ENCODE measurements at places on chromosomes 7 and 10.

DNA sequence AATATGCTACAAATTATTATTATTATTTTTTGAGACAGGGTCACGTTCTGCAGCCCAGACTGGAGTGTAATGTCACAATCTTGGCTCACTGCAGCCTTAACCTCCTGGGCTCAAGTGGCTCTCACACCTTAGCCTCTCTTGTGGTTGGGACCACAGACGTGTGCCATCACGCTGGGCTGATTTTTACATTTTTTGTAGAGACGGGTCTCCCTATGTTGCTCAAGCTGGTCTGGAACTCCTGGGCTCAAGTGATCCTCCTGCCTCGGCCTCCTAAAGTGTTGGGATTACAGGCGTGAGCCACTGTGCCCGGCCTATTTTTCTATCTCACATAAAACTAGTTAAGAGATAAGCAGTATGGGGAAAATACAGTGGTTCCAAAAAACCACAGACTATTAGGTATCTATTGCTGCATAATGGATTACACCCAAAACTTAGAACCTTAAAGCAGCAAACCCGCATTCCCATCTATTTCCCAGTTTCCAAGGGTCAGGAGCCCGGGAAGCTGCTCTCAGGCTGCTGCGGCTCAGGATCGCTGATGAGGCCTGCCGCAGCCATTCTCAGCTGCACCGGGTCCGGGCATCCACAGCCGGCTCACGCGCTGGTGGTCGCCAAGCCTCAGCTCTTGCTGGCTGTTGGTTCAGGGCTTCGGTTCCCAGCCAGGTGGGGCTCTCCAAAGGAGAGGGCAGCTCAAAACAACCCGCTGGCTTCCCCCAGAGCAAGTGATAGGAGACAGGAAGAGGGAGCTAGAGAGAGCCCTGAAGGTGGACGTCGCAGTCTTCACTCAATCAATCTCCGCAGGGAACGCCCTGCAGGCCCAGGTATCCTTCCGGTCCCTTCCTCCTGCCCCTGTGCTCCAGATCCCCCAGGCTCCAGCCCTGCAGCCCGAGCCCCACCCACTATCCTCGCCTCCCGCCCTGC is 128.2 kb downstream of the UBE2H start:
- DNase-seq, result no peak

GRCh38 chr10:87771871-87772500 is 46.0 kb downstream of the ATAD1 start:
- DNase-seq, result no peak

DNA sequence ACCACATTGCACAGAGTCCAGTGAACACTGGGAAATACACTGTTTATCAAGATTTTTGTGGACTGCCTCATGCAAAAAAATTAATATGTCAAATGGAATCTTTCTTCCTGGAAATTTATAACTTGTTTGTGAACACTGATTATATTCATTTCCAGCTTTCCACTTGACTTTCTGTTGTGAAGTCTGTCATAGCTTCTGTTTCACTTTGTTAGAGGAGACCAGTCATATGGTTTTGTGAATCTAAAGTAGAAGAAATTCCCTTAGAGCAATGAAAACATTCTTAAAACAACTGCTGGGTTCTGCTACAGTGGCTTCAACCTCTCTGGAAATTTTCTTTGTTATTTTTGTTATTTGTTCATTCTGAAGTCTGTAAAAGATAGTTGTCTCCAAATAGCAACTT is 349.5 kb upstream of the NFE2L3 start:
- no peak for DNase-seq

- DNase-seq, result no peak
These were observed 170.3 kb downstream of the SEMA3E start for GRCh38 chr7:83478616-83479015.

GRCh38 chr10:393787-394438 is 258.7 kb downstream of the ZMYND11 start:
- no peak for DNase-seq

DNA sequence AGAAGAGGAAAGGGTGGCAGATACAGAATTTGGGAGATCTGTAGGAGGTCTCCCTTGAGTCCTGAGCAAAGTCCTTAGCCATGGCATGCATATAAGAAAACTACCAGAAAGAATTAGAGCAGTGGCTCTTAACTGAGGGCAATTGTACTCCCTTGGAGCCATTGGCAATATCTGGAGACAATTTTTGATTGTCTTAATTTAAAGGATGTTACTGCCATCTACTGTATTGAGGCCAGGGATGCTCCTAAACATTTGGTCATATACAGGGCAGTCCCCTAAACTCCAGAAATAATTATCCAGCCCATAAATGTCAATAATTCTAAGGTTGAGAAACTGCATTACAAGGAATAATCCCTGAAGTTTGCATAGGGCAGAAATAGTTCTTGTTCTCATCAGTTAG is 136.4 kb upstream of the ODAD2 start:
- no peak for DNase-seq

DNA sequence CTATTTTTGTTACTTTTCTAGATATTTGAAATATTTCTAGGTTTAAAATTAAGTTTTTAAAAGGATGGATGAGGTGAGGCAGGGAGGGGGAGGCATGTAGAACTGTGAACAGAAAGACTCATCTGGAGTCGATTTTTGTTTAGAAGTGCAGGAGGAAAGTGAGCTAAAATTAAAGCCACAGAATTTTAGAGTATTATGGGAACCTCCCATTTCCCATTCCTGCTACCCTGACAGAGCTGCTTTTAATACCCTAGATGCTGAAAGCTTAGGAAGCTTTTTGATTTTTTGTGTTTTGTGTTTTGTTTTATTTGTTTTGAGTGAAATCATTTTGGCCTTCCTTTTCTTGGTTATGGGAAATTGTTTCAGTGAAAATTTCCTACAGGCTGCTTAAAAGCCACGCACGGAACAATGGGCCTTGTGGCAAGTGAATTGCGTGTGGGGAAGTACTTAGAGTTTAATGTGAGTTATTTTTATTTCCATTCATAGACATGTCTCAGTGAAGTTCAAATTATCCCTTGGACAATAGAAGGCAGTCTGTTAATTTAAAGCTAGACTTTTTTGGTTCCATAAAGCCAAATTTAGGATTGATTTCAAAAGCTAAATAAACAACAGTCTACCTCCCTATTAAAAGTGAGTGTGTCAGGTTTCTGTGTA is 102.0 kb upstream of the HDAC9 start:
- DNase-seq, result no peak

DNA sequence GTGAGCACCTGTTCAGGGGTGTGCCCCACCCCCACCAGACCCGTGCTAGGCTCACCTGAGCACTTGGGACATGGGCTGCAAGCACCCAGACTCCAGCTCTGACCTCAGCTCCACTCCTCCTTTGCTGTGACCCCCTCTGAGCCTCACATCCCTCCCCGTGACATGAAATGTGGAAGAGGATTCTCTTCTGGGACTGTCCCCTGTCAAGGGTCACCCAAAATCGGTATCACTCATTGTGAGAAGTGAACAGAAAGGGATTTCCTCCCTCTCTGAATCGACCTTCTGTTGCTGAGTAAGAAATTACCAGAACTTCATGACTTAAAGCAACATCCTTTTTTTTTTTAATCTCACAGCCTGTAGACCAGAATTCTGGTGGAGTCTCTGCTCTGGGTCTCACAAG is 6.2 kb upstream of the CHST15 start:
- no peak for DNase-seq

DNA sequence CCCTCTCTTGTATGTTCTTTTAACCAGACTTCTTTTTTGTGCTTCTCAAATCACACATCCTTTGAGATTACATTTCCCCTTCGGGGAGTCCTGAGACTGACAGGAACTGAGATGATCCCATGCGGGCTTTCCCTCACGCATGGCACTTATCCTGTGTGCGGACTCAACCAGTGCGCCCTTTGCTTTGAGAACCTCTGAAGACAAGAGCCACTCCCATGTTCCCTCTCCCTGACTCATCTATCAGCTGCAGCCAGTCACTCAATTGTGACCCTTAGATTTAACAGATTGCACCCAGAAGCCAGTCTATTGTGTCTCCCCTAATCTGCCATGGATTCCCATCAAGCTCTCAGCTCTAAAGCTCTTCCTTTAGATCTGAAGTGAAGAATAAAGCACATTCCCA is 353.9 kb upstream of the MEOX2 start:
- no peak for DNase-seq

DNA sequence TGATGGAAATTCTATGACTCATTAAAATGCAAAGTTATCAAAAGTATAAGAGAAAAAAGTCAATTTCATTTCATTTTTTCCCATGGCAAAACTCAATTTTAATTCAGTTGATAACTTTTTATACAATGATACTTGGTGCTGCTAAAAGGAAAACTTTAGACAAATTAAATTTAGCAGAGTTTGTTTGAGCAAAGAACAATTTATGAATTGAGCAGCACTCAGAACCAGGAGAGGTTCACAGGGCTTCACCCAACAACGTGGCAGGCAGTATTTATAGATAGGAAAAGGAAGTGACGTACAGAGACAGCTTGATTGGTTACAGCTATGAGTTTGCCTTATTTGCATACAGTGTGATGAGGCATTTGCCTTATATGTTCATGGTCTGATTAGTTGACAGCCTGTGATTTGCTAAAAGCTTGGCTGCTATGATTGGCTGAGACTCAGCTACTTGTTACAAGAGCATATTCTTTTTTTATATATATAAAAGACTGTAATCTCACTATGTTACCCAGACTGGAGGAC is 157.2 kb upstream of the CELF2 start:
- DNase-seq, result no peak

DNA sequence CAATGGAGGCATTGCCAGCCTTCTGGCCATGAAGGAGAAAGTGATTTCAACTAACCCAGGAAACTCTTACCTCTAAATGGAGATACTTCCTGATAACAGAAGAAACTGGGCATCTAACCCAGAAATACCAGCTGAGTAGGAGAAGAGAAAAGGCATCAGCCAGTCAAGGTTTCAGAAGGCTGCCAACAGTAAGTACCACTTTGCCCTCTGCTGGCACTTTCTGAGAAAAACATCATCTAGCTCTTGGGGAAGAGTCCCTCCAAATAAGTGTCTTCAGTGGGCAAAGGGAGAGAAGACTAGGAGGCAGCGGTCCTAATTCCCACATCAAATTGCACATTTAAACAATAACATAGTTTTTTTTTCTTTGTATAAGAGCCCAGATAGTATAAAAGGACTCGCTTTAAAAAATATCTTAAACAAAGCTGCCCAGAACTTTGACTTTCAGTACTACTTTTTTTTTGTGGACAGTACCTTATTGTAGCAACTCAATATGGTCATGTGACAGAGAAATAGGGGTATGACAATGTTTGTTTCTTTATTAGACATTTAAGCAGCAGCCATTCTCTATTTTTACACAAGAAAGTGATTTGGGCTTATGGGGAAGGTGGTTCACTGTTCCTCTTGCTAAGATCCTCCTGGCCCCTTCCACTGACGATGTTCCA is 157.3 kb downstream of the CTTNBP2 start:
- peak; percentile 35 for DNase-seq

DNA sequence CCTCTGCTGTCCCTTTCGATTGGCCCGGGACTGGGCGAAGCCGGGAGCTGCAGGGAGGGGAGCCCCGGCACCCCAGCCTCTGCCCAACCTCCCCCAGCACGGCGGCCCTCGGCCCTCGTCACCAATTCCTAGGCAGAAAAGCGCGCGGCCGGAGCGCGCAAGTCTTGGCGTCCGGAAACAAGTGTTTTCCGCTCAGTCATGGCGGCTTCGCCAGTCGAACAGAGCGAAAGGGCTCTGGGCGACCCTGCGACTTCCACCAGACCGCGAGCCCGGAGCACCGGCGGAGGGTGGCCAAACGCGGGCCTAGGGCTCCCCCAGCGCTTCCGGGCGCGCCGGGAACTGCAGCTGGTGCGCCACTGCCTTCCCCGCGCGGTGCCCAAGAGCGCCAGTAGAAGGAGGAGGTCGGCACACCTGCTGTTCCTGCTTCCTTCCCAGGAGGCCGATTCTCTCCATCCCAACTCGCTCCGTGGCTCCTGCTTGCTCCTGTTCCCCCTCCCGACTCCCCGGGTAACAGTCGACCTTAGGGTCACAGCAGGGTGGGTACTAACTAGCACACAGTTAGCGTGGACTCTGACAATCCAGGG is 729.9 kb downstream of the ZWINT start:
- DNase-seq, result peak; percentile 31

- DNase-seq, result peak; percentile 59
These were observed 33.4 kb upstream of the COBL start for GRCh38 chr7:51349820-51350545.

GRCh38 chr7:158849768-158850544 is 6.4 kb upstream of the DYNC2I1 start:
- DNase-seq, result peak; percentile 76

GRCh38 chr10:72720814-72721660 is 29.1 kb downstream of the MCU start:
- no peak for DNase-seq

GRCh38 chr10:23293973-23294590 is 50.5 kb downstream of the C10orf67 start:
- DNase-seq, result no peak

DNA sequence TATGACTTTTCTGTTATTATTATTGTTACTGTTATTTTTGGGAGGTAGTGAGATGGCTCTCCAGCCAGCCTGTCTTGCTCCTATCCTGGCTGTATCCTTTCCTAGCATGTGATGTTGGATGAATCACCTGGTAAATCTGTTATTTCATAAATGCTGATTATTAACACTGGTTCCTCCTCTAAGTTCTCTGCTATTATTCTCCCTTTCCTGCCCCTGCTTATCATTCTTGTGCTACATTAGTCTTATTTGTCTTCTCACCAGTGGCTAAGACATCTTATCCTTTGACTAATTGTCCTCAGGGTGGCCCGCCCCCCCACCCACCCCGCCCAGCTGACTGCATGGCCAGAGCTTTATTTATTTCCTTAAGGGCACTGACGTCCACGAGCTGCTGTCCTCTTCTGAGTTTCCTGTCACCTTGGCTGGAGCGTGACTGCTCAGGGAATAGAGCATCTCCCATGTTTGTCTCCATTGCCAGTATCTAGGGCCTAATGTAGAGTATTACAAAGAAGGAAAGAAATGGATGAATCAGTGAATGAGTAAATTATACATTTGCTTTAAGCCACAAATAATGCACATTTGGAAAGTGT is 110.1 kb upstream of the KLF6 start:
- DNase-seq, result no peak

GRCh38 chr10:100888957-100889356 is 23.8 kb upstream of the SLF2 start:
- DNase-seq, result no peak

GRCh38 chr7:107463139-107464078 is 6.4 kb upstream of the GPR22 start:
- peak; percentile 54 for DNase-seq

DNA sequence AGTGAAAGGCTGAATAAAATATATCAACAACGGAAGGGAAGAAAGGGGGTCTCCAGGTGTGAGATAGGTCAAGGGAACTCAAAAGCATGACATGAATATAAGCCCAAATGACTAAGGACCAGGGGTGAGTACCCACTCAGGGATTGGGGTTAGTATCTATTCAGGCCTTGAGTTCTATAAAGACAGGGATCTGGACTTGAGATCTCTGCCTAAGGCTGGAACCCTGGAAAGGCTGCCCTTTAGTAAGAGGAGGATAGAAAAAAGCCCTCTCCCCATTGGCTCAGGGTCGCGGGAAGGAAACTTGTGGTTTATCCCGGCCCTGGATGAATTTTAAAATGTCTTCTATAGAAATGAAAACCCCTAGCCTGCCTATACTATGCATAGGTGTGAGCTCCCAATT is 2.4 kb upstream of the ITPRIP start:
- DNase-seq, result no peak

- no peak for DNase-seq
These were observed 675.1 kb upstream of the PCDH15 start for GRCh38 chr10:55476129-55476528.

- DNase-seq, result no peak
These were observed 20.8 kb downstream of the AKR1E2 start for GRCh38 chr10:4846775-4847174.
